HCT116 (cell line): ENCODE measurements at places on chromosomes 5 and 9. TPM values are rescaled to one million over a fixed set of nuclear protein-coding genes. Genes with fewer than 3 reads are reported as not detected.
A peak's percentile ranks its signal among the peaks of the same experiment; 100 is the strongest.

DNA sequence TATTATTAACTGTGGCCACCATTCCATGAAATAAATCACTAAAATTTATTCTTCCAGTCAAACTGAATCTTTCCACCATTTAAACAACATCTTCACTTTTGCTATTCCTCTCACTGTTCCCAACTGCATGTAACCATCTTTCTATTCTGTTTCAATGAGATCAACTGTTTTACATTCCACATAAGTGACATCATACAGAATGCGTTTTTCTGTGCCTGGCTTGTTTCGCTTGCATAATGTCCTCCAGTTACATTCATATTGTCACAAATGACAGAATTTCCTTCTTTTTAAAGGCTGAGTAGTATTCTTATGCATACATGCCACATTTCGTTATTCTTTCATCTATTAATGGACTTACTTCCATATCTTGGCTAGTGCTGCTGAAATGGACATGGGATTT lies 738.2 kb downstream of the SEMA5A start:
- H3K27me3 ChIP-seq: no peaks in the 10 kb centered on the region
- H3K4me1 ChIP-seq: no peaks in the 10 kb centered on the region
- H3K4me3 ChIP-seq: no peak overlapping the region
- no peak overlapping the region for H3K27ac ChIP-seq
- no peak for DNase-seq

GRCh38 chr9:125133403-125134329 lies 9.7 kb downstream of the SCAI start:
- H3K27ac ChIP-seq: no peak overlapping the region
- H3K4me1 ChIP-seq: no peaks in the 10 kb centered on the region
- no peaks in the 10 kb centered on the region for H3K27me3 ChIP-seq
- H3K36me3 ChIP-seq: 0 out of 2 replicates have a peak, but pooled peaks cover 2% of the 10 kb centered on the region

DNA sequence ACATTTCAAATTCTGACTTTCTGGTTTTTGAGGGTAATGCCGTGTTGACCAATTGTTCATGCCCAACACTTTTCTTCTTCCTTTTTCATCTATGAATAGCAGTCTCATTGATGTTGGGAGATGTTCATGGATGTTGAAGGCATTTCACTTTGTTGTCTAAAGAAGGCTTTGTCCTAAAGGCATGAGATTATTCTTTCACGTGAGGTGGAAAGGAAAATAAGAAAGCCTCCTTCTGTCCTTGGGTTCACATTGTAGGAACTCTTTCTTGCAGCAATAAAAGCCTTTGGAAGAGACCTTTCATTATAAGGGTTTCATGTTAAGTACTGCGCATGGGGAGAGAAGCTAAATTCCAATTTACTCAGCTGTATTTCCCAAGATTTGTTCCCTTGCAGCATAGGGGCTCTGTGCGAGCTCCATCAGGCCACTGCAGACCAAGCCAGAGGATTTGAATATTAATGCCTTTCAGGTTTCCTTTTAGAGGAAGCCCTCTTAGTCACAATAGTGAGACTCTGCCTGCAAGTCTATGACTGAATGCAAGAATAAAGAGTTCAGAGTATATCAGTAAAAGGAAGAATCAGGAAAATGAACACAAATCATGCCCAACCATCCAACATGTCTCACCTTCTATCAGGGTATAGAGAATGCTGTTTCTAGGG lies 274.6 kb downstream of the TMEM38B start:
- no peak overlapping the region for H3K4me3 ChIP-seq
- peaks cover 36% of the 10 kb centered on the region for H3K27me3 ChIP-seq
- DNase-seq: no peak
- no peaks in the 10 kb centered on the region for H3K36me3 ChIP-seq
- H3K4me1 ChIP-seq: no peaks in the 10 kb centered on the region
- no peak overlapping the region for H3K27ac ChIP-seq

- no peaks in the 10 kb centered on the region for H3K4me1 ChIP-seq
- DNase-seq: no peak
- H3K4me3 ChIP-seq: no peak overlapping the region
- peaks cover 84% of the 10 kb centered on the region for H3K27me3 ChIP-seq
- no peak overlapping the region for H3K27ac ChIP-seq
Measured at GRCh38 chr5:66615136-66615535, 18.9 kb downstream of the MAST4 start.

DNA sequence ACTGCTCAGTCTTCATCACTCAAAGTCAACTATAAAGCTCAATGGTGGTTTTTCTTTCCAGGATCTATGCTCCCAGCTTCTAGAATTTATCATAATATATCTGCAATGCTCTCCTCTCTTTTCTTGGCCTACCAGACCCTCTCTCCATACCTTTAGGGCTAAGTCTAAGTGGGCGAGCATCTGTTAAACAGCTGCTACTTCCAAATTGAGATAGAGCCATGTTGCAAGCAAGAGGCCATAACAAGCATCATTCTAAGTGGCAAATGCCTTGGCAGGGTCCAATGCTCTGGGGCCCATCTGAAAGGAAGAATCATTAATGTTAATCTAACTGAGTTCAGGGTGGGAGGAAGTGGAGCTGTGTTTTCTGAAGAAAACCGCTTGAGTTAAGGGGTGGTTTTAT lies 324.0 kb downstream of the TLR4 start:
- DNase-seq: no peak
- H3K36me3 ChIP-seq: no peaks in the 10 kb centered on the region
- H3K27me3 ChIP-seq: no peaks in the 10 kb centered on the region
- H3K4me3 ChIP-seq: no peak overlapping the region
- H3K27ac ChIP-seq: no peak overlapping the region

- no peak overlapping the region for H3K4me3 ChIP-seq
- no peaks in the 10 kb centered on the region; the same call in 1 of the 2 replicates for H3K27me3 ChIP-seq
- H3K27ac ChIP-seq: no peak overlapping the region
- no peaks in the 10 kb centered on the region for H3K4me1 ChIP-seq
Measured at GRCh38 chr9:69637193-69637816, 34.9 kb downstream of the APBA1 start.

- H3K4me1 ChIP-seq: no peaks in the 10 kb centered on the region
- H3K27me3 ChIP-seq: no peaks in the 10 kb centered on the region
- no peak overlapping the region for H3K27ac ChIP-seq
- H3K36me3 ChIP-seq: no peaks in the 10 kb centered on the region
- no peak overlapping the region for H3K4me3 ChIP-seq
Measured at GRCh38 chr9:78577156-78577906, 280.4 kb downstream of the PSAT1 start.

GRCh38 chr5:79235261-79235633 lies 684 bp upstream of the JMY start:
- no peaks in the 10 kb centered on the region for H3K36me3 ChIP-seq
- no peak for DNase-seq
- no peaks in the 10 kb centered on the region for H3K27me3 ChIP-seq
- peak overlapping the region; percentile 77 for H3K27ac ChIP-seq

DNA sequence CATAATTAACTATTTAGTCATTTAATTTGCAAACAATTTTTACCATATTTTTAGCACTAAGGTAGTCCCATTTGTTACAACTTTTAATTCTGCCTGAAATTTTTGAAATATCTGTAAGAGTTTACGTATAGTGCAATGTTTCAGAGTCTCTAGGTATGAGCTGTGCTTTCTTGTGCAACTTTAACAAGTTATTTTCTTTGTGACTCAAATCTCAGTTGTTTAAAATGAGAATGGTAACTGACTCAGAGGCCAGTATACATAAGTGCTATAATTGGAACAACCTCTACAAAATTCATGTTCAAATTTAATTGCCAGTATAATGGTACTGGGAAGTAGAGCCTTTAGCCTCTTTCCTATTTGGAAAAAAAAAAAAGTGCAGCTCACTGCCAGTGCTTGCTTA lies 14.2 kb upstream of the ZNF883 start:
- H3K27me3 ChIP-seq: no peaks in the 10 kb centered on the region
- no peak for DNase-seq
- H3K27ac ChIP-seq: no peak overlapping the region
- no peaks in the 10 kb centered on the region for H3K36me3 ChIP-seq

- no peak overlapping the region for H3K27ac ChIP-seq
- peaks cover 71% of the 10 kb centered on the region for H3K4me1 ChIP-seq
- H3K27me3 ChIP-seq: no peaks in the 10 kb centered on the region
- no peak overlapping the region for H3K4me3 ChIP-seq
- H3K36me3 ChIP-seq: no peaks in the 10 kb centered on the region
Measured at GRCh38 chr5:69497006-69497520, 4.5 kb downstream of the OCLN start.

DNA sequence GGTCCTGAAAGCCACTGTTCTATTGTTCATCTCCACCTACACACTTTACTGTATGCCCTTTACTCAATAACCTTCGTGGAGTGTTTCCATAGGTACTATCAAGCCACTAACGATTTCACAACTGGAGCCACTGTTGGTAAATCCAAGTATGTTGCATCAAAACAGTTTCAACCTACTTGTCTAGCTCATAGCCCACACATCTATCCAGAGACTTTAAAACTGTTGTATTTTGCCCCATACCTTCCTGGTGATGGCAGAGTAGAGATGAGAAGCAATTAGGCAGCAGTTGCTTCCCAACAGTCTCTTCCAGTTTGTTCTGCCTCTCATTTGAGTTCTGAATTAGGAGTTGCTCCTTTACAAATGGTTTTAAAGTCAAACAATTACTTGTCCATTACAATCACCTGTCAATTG lies 607 bp downstream of the FAXDC2 start:
- no peak overlapping the region for H3K4me3 ChIP-seq
- no peak overlapping the region for H3K27ac ChIP-seq
- DNase-seq: no peak
- no peaks in the 10 kb centered on the region for H3K4me1 ChIP-seq

The PCDH12 gene
- total RNA-seq: 0.02 TPM

The SPATA31A3 gene
- not detected for total RNA-seq

The OR1Q1 gene
- not detected for total RNA-seq

The NTNG2 gene
- 2.5 TPM for total RNA-seq

The CLIC3 gene
- total RNA-seq: 8.4 TPM
